ENCODE measurements at places on chromosomes 3 and 15.

DNA sequence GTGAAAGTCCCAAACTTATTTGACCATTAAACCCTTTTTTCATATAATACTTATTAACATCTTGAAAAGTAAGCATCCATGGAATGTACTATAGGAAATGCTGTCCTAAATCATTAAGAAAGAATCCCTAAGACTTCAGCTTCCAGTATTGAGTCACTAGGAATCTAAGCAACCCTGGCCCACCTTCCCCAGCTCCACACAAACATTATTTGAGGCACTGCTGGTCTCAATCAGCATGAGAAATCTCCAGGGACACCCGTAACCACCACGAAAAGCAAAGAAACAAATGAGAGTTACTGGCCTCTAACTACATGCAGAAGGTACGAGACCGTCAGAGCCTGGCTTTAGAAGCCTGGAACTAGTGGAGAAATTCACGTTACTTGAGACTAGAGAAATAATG is 68.2 kb downstream of the POLQ start:
- no peak for DNase-seq

DNA sequence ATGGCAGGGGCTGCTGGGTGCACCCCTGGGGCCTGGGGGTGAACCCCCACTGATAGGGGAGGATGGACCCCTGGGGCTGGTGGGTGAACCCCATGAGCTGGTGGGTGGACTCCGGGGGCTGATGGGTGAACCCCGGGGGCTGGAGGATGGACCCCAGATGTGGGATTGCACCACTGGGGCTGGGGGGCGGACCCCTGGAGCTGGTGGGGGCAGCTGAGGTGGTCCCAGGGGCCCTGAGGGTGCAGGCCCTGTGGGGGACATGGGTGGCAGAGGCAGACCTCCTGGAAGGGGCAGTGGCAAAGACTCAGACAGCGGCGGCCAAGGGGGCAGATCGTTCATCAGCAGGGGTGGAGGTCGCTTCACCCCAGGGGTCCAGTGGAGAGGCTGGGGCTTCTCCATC is 17.4 kb upstream of the TXNRD3 start:
- peak; percentile 31 for DNase-seq

DNA sequence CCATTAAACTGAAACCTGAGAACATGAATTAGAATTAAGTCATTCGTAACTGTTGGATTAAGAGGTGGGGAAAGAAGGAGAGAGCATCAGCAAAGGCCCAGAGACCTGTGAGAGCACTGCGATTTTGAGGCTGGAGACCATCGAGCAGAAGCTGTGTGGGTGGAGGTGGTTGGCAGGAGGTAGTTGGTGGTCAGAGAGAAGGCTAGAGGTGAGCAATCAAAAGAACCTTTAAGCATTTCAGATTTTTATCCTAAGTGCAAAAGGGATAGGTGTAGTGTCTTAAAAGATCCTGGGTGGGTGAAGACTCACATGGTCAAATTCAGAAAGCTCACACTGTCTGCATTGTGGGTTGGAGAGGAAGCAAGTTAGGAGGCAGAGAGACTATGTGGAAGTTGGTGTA is 65.1 kb upstream of the TEX264 start:
- no peak for DNase-seq

DNA sequence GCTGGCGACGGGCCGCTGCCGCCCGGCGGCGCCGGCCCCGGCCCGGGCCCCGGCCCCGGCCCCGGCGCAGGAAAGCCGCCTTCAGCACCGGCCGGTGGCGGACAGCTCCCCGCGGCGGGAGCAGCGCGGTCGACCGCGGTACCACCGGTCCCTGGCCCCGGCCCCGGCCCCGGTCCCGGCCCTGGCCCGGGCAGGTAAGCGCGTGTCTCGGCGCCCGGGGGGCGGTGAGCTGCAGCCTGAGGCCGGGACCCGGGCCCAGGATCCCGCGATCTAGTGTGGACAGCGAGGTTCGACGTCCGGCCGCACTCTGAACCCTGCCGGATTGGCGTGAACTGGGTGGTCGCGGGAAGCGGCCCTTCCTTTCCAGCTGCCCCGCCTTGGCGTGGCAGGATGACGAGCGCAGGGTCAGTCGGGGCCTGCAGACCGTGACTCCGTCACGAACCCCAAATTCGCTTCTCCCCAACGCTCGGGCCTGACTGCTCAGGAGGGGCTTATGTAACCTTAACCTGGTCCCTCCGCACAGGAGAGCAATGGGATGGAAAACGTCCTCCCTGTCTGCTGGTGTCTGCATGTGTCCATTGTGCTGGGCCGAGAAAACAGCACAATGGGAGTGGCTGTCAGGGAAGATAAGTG is 472 bp downstream of the BSN start:
- peak; percentile 84 for DNase-seq

GRCh38 chr15:77001351-77001750 is 6.4 kb downstream of the PSTPIP1 start:
- DNase-seq, result no peak

- DNase-seq, result no peak
Observed at GRCh38 chr3:5974630-5975322, 787.3 kb downstream of the EDEM1 start.

- DNase-seq, result no peak
Observed at GRCh38 chr3:164814106-164814505, 264.2 kb downstream of the SI start.

DNA sequence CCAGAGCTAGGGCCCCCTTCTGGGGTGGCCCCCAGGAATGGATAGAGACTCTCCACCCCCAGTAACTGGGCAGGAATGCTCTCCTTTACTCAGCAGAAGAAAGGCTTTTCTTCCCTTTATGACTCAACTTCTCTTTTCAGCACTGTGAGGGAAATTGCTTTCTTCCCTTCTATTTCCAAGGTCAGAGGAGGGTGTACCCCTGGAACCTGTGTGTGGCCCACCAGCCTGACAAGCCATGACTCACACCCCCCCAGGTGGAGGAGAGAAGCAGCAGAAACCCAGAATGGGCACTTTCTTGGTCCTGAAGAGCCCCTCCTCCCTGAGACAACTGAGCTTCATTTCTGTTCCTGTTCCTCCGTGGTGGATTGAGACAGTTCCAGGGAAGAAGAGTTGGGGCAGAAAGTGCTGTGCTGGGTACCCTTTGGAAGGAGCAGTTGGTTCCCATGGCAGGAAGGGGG is 2.7 kb upstream of the ANKRD63 start:
- DNase-seq, result no peak

GRCh38 chr15:90259524-90259923 is 5.9 kb upstream of the NGRN start:
- DNase-seq, result no peak

- no peak for DNase-seq
Observed at GRCh38 chr15:31871166-31871886, 159.0 kb upstream of the CHRNA7 start.

GRCh38 chr3:62378311-62378789 is 5.0 kb upstream of the FEZF2 start:
- no peak for DNase-seq

DNA sequence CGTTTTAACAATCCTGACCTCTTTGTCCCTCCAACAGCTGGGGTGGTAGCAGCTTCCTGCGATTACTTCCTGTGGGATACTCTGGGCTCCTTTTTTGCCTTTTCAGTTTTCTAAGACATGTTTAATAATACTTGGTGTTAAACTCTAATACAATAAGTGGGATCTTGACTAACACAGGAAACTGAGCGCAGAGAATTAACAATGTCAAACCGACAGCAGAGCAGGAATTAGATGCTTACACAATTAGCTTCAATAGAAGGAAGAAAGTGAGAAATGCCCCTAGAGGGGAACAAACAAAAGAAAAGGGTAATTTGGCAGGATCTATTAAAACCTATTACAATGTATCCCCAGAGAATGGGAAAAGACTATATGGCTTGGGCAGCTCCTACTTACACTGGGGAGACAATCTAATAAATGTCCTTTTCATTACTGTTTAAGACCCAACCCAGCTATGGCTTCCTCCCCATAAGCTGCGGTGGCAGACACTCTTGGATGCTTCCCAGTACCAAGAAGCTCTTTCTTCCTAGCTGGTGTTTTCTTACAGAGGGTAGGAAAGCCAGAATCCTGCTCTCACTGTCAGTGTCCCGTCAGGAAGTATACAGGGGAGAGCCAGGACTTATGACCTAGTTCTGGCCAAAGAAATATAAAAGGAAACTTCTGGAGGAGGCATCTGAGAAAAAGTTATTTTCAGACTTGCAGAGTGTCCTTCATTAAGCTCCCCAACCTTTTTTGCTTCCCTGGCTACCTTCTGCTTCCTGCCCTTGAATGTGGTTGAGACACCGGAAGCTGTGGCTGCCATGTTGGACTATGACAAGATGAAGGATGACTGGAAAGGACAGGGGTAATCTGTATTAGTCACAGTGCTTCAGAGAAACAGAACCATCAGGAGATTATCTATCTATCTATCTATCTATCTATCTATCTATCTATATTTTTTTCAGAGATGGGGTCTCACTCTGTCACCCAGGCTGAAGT is 194.1 kb upstream of the KBTBD8 start:
- DNase-seq, result no peak
